Retina (tissue), 1 donor: ENCODE measurements at places on chromosomes 2 and 18.

DNA sequence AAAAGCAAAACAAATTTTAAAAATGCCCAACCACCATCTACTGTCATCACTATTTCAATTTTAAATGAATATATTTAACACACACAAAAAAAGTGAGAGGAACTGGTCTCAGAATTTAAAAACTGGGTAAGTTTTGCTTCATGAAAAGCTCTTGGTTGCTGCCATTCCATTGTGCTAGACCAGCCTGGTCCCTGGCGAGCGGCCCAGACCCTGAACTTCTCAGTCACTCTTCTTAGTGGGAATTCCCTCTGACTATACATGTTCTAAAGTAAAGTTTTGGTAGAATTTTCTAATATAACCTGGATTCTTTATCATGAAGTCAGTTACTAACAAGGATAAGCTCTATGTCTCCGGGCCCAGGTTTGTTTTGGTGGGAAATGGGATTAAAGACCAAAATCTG is 34.8 kb upstream of the TMEM177 start:
- DNase-seq = no peak

GRCh38 chr2:12895017-12895416 is 178.3 kb downstream of the TRIB2 start:
- no peak for DNase-seq

DNA sequence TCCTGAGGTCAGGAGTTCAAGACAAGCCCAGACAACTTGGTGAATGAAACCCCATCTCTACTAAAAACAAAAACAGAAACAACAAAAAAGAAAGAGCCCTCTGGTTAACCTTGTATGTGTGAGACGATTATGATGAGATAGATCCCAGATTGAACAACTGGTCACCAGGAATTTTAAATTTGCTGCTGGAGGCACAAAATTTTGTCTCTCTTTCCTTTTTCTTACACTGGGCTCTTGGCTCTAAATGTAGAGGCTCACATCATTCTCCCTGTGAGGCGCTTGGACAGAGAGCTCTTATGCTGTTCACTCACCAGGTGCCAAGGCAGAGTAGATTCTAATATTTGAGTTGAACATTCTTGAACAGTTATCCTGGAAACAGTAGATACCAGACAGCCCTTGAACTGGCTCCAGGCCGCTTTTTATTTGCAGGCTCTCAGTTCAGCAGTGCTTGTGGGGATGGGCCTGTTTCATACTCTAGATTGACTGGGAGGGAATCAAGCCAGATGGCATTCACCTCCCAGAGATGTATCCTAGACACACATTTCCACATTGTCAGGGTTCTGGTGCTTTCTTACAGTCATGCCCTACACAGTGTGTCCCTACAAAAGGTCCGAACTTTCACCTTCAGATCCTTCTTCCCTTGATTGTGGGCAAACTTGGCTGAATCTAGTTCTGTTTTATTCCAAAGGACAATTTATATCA is 1159.6 kb downstream of the RPIA start:
- DNase-seq = no peak

DNA sequence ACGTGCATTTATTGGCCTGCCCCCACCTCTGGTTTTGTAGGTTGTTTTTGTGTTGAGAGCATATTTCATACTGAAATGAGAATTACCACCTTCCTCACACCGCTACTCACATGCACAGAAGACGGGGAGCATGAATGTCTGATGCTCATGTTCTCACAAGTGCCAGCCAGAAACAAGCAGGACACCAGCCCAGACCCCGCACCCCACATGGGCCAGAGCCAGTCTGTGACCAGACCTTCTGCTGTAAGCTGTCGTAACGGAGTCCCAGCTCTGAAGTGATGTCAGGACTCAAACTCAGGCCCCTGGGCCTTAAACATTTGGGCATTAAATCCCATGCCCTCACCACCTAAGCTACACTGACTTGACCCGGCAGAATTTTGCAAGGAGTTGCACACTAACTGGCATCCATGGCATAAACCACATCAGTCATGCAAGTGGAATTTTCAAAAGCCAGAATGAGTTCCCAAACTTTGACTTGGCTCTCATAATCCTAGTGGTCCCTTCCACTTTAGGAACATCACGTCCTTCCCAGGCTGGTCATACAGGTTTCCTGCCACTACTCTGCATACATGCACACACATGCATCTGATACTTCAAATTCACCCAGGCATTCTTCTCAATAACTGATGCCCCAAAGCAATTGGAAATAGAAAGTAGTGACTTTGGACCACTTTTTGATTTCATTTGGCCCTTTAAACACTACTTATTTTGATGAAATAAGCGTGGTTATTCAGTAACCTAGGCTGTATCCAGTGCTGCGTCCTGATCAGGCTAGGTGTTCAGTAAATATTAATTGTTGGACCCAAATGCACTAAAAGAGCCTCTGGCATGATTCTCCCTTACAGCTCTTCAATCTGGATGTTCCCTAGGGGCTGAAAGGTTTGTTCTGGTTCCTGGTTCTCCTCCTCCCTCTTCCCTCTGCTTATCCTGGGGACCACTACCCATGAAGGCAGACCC is 223.1 kb upstream of the ID2 start:
- no peak for DNase-seq

GRCh38 chr2:133570542-133570941 is 2.3 kb upstream of the NCKAP5 start:
- DNase-seq = no peak

DNA sequence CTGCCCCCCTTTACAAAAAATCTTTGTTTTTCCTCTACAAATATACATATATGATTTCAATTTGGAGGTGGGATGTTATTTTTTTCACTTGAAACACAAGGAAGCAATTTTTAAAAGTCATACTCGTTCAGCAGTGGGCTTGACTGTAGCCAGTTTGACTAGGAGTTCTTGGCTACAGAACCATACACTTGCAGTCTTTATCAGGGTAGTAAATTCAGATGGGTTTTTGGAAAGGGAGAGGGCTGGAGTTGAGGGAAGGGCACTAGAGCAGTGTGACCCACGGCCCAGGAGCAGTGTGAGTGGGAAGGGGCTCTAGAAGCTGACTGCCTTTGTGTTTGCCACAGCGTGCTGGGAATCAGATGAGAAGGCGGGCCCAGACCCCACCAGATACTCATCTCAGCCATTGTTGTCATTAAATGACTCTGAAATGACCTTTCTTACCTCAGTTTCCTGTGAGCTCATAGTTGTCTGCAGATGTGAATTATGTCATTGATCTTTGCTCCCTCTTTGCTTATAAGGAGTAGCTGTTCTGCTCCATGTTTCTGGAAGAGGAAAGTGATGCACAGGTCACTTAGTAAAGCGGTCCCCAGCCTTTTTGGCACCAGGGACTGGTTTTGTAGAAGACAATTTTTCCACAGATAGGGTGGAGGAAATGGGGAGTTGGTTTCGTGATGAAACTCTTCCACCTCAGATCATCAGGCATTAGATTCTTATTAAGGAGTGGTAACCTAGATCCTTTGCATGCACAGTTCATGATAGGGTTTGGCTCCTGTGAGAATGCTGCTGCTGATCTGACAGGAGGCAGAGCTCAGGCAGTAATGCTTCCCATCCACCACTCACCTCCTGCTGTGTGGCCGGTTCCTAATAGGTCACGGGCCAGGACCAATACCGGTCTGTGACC is 116.8 kb downstream of the SPTBN1 start:
- no peak for DNase-seq
